Heart right ventricle (tissue), 16 donors: ENCODE measurements at places on chromosomes 7 and 10. TPM values are rescaled to one million over a fixed set of nuclear protein-coding genes. Genes with fewer than 3 reads are reported as not detected.

NUTM2E gene
- 0.10 TPM for total RNA-seq

DNA sequence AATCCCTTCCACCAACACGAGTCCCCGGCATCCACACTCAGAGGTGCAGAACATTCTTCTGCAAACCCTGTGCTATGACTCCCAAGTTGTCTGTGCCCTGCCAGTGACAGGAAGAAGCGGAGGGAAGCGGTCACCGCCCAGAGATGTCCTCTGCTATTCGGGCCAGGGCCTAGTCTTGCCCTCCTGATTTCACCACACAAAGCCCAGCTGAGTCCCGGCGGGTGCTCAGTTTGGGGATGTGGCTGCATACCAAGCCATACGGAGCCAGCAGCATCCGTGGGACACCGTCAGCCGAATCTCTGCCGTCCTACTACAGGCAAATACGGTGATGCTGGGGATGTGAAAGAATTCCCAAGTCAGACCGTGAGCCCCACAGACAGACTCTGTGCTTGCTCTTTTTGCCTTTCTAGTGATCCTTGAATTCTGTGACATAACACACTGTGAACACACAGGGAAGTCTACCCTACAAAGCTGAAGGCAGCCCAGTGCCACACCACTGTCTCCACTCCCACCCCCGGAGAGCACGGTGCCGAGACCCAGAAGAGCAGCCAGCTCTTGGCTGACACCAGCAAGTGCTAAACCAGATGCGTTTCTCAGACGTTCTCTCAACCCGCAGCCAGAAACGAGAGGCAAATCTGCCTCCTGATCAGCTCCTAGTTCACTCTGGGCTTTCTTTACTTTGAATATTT is 2.0 kb downstream of the STK32C start:
- DNase-seq: no peak
- H3K36me3 ChIP-seq: no peaks in the 10 kb centered on the region
- no peak overlapping the region for H3K4me3 ChIP-seq

GPR158 gene
- total RNA-seq: not detected

DNA sequence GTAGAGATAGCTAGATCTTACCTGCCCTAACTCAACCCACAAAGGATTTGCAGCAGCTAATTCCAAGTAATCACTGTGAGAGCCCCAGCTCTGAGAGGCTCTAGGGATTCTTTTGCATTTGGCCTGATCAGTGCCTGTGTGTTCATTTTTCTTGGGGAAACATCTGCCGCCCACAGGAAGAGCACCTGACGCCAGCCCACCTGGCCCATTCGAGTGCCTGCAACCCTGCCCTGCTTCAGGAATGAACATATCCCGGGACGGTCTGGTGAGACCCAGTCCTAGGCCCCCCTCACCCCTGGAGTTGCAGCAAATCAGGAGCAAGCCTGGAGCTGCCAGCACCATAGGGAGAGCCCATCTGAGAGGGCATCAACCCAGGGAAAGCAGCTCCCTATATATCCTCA is 38.8 kb downstream of the GSDME start:
- no peaks in the 10 kb centered on the region for H3K27me3 ChIP-seq
- H3K36me3 ChIP-seq: no peaks in the 10 kb centered on the region
- no peak overlapping the region for H3K27ac ChIP-seq
- DNase-seq: no peak

- peaks cover 6% of the 10 kb centered on the region for H3K4me1 ChIP-seq
- H3K27ac ChIP-seq: no peak overlapping the region
- DNase-seq: no peak
- no peak overlapping the region for H3K4me3 ChIP-seq
- H3K27me3 ChIP-seq: no peaks in the 10 kb centered on the region
Measured at GRCh38 chr7:149735779-149736477, 37.5 kb downstream of the ZNF467 start.
